ENCODE measurements at places on chromosomes 16 and 17.
A peak's percentile ranks its signal among the peaks of the same experiment; 100 is the strongest.

GRCh38 chr16:84332975-84333684, 35.2 kb upstream of the ATP2C2 start:
- H3K4me1 ChIP-seq, result no peaks in the 10 kb centered on the region
- DNase-seq, result no peak
- no peak overlapping the region for H3K27ac ChIP-seq
- H3K36me3 ChIP-seq, result no peaks in the 10 kb centered on the region

DNA sequence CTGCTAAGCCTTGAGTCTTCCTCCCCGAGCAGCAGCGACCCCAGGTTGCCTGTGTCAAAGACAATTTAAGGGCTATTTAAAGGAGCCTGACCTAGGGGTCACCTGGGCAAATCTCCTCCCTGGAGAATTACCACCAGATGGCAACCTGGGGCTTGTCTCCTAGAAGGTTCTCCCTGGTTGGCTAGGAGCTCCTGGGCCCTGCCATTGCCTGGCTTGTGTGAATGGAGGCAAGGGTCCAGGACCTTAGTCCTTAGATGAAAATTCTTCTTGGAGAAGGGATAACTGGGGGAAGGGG, 51.3 kb upstream of the TAC4 start:
- no peak overlapping the region for H3K4me3 ChIP-seq
- H3K27me3 ChIP-seq, result peaks cover 10% of the 10 kb centered on the region
- no peak for DNase-seq
- H3K36me3 ChIP-seq, result no peaks in the 10 kb centered on the region

GRCh38 chr17:34110315-34110714, 144.8 kb upstream of the CCL2 start:
- no peak overlapping the region for H3K4me3 ChIP-seq
- no peak for DNase-seq
- H3K4me1 ChIP-seq, result no peaks in the 10 kb centered on the region
- H3K27me3 ChIP-seq, result peaks cover 19% of the 10 kb centered on the region
- H3K36me3 ChIP-seq, result no peaks in the 10 kb centered on the region

DNA sequence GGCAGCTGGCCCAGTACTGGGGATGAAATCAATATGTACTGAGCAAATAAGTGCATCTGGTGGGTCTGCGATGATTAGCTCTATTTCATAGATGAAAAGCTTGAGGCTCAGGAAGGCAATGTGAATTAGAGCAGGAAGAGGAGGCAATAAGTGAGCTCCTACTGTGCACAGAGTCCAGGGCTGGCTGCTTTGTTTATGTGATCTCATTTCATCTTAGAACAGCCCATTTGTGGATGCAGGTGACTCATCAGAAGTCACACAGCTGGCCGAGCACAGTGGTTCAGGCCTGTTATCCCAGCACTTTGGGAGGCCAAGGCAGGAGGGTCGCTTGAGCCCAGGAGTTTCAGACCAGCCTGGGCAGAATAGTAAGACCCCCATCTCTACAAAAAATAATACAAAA, 7.1 kb downstream of the TMEM114 start:
- H3K4me1 ChIP-seq, result peaks cover 2% of the 10 kb centered on the region
- H3K36me3 ChIP-seq, result no peaks in the 10 kb centered on the region
- no peak overlapping the region for H3K27ac ChIP-seq
- H3K27me3 ChIP-seq, result peaks cover 14% of the 10 kb centered on the region
- no peak overlapping the region for H3K4me3 ChIP-seq

GRCh38 chr16:30570636-30571444, 674 bp downstream of the ZNF688 start:
- peak overlapping the region; percentile 91 for H3K4me3 ChIP-seq
- DNase-seq, result no peak
- no peaks in the 10 kb centered on the region for H3K36me3 ChIP-seq
- peaks cover 29% of the 10 kb centered on the region for H3K4me1 ChIP-seq

DNA sequence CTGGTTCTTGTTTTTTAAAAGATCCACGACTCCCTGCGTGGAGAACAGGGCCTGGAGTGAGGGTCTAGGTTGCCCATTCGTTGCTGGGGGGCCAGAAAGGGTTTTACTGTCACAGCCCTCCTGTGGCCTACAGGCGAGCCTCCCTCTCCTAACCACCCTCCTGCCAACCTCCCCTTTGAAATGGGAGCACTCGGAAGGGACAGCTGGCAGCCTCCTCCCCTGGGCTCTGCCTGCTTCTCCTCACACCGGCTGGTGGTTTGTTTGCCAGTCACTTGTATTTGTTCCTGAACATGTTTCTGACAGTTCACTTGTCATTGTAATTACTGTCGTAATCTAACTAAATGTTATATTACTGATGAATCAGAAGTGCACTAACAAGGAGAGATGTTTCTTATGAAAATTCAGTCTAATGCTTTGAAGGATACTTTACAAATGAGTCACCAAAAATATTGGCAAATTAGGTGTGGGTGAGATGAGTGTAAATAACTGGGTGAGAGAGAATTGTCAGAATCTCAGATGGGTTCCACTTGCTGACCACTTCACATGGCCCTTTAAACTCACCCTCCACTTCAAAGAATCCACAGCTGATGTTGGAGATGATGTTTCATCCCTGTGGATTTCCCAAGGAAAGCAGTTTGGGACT, 2.7 kb upstream of the SPPL2C start:
- no peaks in the 10 kb centered on the region for H3K36me3 ChIP-seq
- no peak overlapping the region for H3K27ac ChIP-seq
- H3K27me3 ChIP-seq, result no peaks in the 10 kb centered on the region
- DNase-seq, result no peak

DNA sequence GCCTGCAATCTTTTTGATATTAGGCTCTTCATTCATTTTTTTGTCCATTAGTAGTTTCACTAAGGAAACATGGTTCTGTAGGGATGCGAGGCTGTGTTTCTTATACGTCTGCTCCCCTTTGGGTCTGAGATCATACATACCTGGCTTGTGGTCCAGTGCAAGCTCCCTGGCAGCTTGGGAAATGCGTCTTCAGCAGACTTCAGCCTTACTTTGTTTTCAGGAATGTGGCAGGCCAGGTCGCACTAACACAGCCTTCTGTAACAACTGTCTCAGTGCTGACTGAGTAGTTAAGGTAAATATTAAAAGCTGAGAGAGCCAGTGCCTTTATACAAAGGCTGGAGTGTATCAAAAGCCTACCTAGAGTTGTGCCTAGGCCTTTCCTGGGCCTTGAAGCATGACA, 970.5 kb upstream of the EEF2KMT start:
- no peak overlapping the region for H3K4me3 ChIP-seq
- H3K4me1 ChIP-seq, result no peaks in the 10 kb centered on the region
- no peak for DNase-seq
- no peaks in the 10 kb centered on the region for H3K27me3 ChIP-seq
- no peaks in the 10 kb centered on the region for H3K36me3 ChIP-seq

DNA sequence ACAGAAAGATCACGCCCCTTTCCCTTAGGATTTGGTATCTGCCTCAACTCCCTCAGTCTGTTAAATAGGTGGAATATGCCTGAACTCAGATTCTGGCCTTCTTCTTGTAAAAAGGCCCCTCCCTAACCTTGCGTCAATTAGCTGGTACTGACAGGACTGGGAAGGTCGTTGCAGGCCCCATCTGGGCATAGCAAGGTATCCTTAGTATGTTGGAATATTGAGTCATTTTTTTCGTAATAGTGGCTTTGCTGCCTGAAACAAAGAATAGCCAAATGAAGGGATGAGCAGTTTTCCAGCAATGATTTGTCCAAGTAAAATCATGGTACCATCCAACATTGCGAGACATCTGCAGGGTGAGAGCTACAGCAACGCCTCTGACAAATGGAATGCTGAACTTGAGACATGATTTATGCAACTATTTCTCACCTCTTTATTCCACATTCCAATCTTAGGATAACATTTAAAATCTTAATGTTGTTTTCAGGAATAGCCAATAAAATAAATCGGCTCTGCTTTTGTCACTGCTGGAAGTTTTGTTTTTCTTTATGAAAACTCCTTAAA, 39.3 kb upstream of the BRD7 start:
- H3K27ac ChIP-seq, result no peak overlapping the region
- H3K4me3 ChIP-seq, result no peak overlapping the region
- DNase-seq, result no peak

GRCh38 chr16:80433623-80434022, 107.2 kb upstream of the DYNLRB2 start:
- no peaks in the 10 kb centered on the region for H3K36me3 ChIP-seq
- no peaks in the 10 kb centered on the region for H3K4me1 ChIP-seq
- no peak overlapping the region for H3K4me3 ChIP-seq
- H3K27ac ChIP-seq, result no peak overlapping the region

DNA sequence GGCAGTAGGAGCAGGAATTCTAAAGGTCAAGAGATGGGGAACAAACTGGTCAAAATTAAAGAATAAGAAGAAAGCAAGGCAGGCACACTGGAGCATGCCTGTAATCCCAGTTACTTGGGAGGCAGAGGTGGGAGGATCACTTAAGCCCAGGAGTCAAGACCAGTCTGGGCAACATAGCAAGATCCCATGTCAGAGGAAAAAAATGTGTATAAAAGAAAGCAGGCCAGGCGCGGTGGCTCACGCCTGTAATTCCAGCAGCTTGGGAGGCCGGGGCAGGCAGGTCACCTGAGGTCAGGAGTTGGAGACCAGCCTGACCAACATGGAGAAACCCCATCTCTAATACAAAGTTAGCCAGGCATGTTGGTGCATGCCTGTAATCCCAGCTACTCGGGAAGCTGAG, 43.9 kb downstream of the ZNF207 start:
- H3K27ac ChIP-seq, result no peak overlapping the region
- H3K4me3 ChIP-seq, result no peak overlapping the region
- H3K4me1 ChIP-seq, result peaks cover 9% of the 10 kb centered on the region
- no peak for DNase-seq

DNA sequence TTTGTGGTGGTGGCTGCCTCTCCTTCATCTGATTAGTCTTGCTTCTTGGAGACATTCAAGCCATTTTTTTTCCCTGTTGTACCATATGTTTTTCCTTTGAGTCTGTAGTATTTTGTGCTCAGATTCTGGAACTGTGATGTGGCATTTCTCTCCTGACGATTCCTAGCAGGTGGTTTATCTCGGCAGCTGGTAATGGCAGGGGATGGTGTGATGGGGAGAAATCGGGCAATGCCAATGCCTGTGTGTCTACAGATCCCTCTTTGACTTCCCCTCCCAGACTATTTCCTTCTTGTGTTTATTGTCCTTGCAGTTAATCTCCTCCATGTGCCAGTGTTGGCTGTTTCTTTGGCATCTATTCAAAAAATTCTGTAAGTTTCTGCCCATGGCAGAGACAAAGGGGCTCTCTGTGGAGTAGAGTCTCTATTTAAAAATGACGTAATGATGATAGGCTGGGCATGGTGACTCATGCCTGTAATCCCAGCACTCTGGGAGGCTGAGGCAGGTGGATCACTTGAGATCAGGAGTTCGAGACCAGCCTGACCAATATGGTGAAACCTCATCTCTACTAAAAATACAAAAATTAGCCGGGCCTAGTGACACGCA, 90.2 kb upstream of the ERCC4 start:
- H3K4me1 ChIP-seq, result no peaks in the 10 kb centered on the region
- H3K27ac ChIP-seq, result no peak overlapping the region
- H3K27me3 ChIP-seq, result no peaks in the 10 kb centered on the region
- H3K36me3 ChIP-seq, result no peaks in the 10 kb centered on the region
- no peak for DNase-seq

GRCh38 chr16:85398050-85398451, 215.1 kb upstream of the GSE1 start:
- no peak overlapping the region for H3K27ac ChIP-seq
- H3K4me1 ChIP-seq, result no peaks in the 10 kb centered on the region
- no peak for DNase-seq
- H3K36me3 ChIP-seq, result no peaks in the 10 kb centered on the region
- no peaks in the 10 kb centered on the region for H3K27me3 ChIP-seq

- H3K4me3 ChIP-seq, result peak overlapping the region; percentile 16
- no peaks in the 10 kb centered on the region for H3K36me3 ChIP-seq
- no peak for DNase-seq
- H3K4me1 ChIP-seq, result peaks cover 19% of the 10 kb centered on the region
These were observed 23.8 kb upstream of the CRYM start for GRCh38 chr16:21301895-21302291.

DNA sequence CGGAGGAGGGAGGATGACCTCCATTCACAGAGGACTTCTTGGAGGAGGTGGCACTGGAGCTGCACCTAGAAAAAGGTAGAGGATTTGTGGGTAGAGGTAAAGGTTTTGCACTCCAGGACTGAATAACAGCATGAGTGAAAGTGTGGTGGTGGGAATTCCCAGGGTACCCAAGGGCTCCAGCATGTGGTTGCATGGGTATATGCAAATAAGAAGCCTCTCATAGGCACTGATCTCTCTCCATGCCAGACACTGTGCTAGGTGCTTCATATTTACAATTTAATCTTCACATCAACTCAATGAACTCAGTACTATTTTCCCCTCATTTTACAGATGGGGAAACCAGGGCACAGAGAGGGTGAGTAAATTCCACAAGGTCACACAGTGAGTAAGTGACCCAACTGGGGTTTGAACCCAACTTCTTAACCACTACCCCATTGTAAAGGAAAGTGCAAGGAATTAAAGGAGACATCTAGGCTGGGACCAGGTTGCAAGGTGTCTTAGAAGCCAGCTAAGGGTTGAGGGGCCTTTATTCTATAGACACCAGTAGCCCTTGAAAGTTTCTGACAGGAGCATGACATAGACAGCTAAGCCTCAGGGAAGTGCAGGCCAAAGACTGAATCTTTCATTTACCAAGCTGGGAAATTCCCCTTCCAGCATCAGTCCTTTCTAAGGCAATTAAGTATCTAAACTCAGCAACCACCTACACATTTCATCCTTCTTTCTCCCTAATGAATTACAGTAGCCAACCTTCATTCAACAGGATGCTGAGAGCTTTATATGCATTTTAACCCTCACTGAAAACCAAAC, 21.3 kb downstream of the SCNN1B start:
- H3K27me3 ChIP-seq, result peaks cover 2% of the 10 kb centered on the region
- no peak overlapping the region for H3K4me3 ChIP-seq
- no peak for DNase-seq
- no peaks in the 10 kb centered on the region for H3K4me1 ChIP-seq
- H3K36me3 ChIP-seq, result no peaks in the 10 kb centered on the region
- no peak overlapping the region for H3K27ac ChIP-seq

GRCh38 chr17:45681706-45682105, 102.4 kb upstream of the CRHR1 start:
- peaks cover 10% of the 10 kb centered on the region for H3K27me3 ChIP-seq
- no peaks in the 10 kb centered on the region for H3K4me1 ChIP-seq
- H3K4me3 ChIP-seq, result no peak overlapping the region
- H3K36me3 ChIP-seq, result no peaks in the 10 kb centered on the region

DNA sequence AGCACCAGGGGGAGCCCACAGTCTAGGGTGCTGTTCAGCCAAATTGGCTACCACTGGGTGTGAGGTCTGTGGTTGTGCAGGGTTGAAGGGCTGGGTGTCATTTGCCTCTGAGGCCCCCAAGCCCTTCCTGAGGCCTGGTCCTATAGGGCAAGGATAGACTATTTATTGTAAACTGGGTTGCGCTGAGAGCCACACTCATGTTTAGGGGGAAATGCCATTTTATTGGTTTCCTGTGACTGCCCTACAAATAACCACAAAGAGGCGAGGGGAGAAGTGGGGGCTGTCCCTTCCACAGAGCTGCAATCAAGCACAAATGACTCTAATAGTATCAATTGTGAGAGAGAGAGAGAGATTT, 3.6 kb upstream of the ZCCHC14 start:
- H3K4me1 ChIP-seq, result peaks cover 59% of the 10 kb centered on the region
- H3K4me3 ChIP-seq, result peak overlapping the region; percentile 79
- DNase-seq, result peak; percentile 73
- H3K36me3 ChIP-seq, result no peaks in the 10 kb centered on the region
- peaks cover 10% of the 10 kb centered on the region for H3K27me3 ChIP-seq
- peak overlapping the region; percentile 85 for H3K27ac ChIP-seq
